ENCODE measurements at places on chromosomes 11 and 22.
A peak's percentile ranks its signal among the peaks of the same experiment; 100 is the strongest.

DNA sequence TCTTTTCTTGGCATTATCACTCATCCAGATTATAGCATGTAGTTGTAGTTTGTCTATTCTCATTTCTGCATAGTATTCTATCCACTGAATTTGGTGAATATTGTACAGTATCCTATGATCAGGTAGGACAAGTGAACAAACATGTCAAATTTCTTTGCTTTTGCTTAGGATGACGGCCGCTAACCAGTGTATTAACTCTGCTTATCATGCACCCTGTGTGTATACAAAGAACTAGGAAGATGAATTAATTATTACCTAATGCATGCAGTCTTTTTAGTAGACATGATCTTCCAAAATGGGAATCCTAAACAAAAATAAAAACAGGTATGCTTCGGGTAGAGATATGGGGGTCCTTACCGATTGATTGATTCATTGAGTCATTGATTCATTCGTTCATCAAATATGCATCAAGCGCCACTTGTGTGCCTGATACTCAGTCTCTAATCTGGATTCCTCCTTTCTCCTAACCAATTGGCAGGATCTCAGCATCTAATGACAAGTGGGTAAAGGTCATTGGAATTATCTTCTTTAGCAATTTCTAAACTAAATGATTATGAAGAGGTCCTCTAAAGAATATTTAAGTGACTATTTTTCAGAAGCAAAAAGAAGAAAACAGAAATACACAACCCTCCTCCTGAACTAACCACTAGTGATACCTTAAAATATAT is 27.9 kb downstream of the PRDM11 start:
- DNase-seq = no peak

GRCh38 chr11:46381048-46381818 is at the start of gene MDK:
Gene MDK, plus strand, starts transcription at chr11:46381669. Its CDS starts 389 bp downstream, at chr11:46382058.
- DNase-seq = no peak

DNA sequence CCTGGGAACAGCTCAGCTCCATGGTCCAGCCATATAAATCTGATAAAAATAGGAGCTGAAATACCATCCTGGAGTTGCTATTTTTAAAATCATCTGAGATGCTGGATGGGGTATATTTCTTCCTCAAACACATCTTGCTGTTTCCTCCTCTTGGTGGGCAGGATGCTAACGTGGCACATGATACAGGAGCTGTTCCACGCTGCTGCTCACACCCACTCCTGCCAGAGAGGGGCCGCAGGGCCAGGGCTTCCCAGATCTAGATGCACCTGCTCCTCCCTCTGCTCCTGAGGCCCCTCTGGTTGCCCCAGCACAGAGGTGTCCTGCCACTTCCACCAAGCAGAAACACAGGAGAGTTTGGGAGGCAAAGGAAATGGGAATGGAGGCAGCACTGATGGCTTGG is 3.3 kb upstream of the ST3GAL4 start:
- DNase-seq = no peak

- DNase-seq = no peak
These were observed 29.3 kb downstream of the MED15 start for GRCh38 chr22:20536590-20537324.

GRCh38 chr22:39170825-39171622 is 18.5 kb upstream of the CBX7 start:
- DNase-seq = peak; percentile 71

- DNase-seq = no peak
These were observed 617.2 kb upstream of the CHORDC1 start for GRCh38 chr11:90840071-90840470.

DNA sequence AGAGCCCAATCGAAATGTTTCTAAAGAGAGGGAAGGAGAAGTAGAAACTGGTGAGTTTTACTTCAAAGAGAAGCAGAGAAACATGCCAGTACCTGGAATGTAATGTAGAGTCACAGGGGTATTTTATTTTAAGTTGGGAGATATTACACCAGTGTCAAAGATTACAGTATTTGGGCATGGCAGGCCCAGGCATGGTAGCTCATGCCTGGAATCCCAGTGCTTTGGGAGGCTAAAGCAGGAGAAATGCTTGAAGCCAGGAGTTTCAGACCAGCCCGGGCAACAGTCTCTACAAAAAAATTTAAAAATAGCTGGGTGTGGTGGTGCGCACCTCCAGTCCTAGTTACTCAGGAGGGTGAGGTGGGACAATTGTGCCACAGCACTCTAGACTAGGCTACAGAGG is 2.7 kb downstream of the SYCE3 start:
- DNase-seq = no peak

GRCh38 chr22:38873469-38874411 is 1.7 kb upstream of the CBX6 start:
- no peak for DNase-seq

- no peak for DNase-seq
These were observed 374.3 kb downstream of the NXPE2 start for GRCh38 chr11:115052601-115053000.

DNA sequence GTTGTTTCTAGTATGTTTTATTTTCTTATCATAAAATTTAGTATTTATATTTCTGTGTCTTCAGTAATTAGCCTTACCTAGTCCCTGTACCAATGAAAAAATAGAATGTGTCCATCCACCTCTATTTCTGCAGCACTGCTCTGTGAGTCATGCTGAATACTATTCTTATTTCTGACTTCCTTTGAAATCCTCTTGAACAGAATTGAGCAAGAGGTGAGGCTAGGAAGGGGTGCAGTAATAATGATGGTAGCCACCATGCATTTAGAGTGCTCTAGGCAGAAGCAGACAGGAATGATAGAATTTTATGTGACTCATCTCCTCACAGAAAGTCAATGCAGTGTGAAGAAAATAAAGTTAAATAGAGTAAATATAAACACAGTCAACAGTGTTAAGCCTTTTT is 60.0 kb downstream of the OR10A6 start:
- DNase-seq = peak; percentile 34

- DNase-seq = no peak
These were observed 6.5 kb downstream of the FZD4 start for GRCh38 chr11:86948733-86949132.

- no peak for DNase-seq
These were observed 2.0 kb upstream of the SAA1 start for GRCh38 chr11:18264035-18264434.

- no peak for DNase-seq
These were observed 1030.4 kb upstream of the CNTN5 start for GRCh38 chr11:97990162-97990920.

GRCh38 chr11:94405062-94405833 is 4.0 kb upstream of the GPR83 start:
- DNase-seq = no peak

DNA sequence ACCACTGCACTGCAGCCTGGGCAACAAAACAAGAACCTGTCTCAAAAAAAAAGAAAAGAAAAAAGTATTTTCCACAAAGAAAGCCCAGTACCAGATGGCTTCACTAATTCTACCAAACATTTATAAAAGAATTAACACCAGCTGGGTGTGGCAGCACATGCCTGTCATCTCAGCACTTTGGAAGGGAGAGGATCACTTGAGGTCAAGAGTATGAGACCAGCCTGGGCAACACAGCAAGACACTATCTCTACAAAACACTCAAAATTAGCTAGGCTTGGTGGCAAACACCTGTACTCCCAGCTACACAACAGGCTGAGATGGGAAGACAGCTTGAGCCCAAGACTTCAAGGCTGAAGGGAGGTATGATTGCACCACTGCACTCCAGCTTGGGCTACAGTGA is 20.1 kb downstream of the RSF1 start:
- no peak for DNase-seq

- DNase-seq = no peak
These were observed 11.9 kb downstream of the SLC29A2 start for GRCh38 chr11:66359662-66360087.

DNA sequence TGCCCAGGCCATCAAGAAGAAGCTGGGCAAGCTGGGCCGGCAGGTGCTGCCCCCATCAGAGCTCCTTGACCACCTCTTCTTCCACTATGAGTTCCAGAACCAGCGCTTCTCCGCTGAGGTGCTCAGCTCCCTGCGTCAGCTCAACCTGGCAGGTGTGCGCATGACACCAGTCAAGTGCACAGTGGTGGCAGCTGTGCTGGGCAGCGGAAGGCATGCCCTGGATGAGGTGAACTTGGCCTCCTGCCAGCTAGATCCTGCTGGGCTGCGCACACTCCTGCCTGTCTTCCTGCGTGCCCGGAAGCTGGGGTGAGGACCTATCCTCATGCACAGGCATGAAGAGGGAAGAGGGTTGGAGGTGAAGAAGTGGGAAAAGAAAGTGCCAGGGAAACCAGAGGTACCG is 5.3 kb upstream of the NHERF4 start:
- DNase-seq = no peak

- DNase-seq = no peak
These were observed 159.3 kb downstream of the MN1 start for GRCh38 chr22:27642104-27642800.

DNA sequence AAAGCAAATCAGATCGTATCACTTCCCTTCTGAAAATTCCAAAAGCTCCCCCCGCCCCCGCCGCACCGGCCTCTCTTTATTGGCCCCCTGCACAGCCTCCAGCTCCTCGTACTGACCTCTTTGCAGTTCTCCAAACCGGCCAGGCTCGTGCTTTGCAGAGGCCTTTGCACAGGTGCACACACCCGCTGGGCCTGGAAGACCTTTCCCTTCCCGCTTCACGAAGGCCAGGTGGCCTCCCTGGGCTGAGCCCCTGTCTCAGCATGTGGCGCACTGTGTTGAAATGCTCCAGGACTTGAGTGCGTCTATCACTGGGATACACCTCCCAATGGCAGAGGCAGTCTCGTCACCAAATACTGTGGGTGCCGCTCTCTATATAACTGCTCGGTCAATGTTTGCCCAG is 13.2 kb upstream of the ADA2 start:
- no peak for DNase-seq

DNA sequence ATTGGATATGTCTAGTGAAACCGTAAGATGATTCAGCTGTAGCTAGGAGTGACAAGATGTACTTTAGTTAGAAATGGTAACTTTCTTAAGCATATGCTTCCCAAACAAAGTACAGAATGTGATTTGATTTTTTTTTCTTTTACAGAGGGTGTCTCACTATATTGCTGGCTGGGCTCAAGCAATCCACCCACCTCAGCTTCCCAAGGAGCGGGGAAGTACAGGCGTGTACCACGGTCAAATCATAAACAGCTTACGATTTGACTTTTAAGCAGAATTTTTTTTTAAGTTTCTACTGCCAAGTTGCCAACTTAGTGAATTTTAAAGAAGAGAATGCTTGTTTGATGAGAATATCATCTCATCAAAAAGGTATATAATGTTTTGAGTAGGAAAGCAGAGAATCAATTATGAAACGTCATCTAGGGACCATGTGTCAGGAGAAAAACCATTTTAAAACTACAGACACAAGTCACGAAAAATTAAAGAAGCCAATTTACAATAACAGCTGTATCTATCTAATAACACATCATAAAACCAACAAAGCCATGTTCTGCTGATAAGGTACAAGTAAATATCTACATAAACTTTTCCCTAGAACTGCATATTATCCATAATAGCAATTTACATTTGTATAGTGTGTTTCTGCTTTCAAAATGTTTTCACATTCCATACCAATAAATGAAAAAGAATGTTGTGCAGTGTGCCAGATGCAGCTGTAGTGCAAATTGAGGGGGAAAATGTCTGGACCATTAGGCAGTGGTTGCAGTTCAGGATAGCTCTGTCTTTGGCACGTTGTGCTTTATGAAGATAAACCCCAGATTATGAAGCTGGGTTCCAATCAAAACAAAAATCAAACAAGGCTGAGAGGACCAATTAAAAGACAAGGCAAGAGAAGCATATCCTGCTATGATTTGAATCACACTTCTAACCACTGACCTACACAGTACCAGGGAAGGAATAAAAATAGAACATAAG is 33.7 kb upstream of the USP47 start:
- no peak for DNase-seq

- no peak for DNase-seq
These were observed 1.5 kb downstream of the MAP6 start for GRCh38 chr11:75667255-75667830.

GRCh38 chr11:13664351-13664750 is 4.1 kb upstream of the FAR1 start:
- DNase-seq = no peak

DNA sequence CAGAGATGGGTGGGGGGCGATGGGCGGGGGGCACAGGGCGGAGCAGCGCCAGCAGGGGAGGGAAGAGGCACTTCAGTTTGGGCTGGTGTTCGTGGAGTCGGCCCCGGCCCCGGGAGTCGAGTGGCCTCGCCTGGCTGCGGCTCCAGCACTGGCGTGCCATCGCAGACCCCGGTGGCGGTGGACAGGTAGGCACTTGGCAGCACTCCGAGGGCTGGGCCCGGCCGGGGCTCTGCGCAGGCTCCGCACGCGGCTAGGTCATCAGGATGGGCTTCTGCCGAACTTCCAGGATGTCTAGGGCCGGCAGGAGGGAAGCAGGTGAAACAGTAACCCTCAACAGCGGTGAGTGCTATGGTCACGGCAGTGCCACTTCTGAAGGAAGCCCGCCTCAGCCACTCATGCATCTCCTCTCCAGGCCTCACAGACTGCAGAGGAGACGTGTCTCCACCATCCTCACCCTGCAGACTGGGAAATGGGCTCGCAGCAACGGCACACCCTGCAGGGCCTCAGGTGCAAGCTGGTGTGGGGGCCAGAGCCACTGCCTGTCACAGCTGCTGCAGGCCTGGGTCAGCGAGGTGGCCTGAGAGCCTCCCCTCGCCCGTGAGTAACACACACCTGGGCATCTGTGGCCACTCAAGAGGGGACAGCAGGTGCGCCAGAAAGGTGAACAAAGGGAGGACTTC is 33.3 kb downstream of the NUP50 start:
- no peak for DNase-seq

GRCh38 chr11:129458278-129458677 is 82.6 kb downstream of the BARX2 start:
- DNase-seq = peak; percentile 10

DNA sequence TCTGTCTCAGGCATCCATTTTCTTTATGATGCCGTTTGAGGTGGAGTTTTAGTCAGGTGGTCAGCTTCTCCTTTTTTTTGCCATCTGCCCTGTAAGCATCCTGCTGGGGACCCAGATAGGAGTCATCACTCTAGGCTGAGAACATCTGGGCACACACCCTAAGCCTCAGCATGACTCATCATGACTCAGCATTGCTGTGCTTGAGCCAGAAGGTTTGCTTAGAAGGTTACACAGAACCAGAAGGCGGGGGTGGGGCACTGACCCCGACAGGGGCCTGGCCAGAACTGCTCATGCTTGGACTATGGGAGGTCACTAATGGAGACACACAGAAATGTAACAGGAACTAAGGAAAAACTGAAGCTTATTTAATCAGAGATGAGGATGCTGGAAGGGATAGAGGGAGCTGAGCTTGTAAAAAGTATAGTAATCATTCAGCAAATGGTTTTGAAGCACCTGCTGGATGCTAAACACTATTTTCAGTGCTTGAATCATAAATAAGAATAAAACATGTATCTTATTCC is 10.9 kb upstream of the HBE1 start:
- DNase-seq = peak; percentile 99

- DNase-seq = peak; percentile 85
These were observed 400.1 kb downstream of the TMEM135 start for GRCh38 chr11:87437844-87438223.

GRCh38 chr11:44623341-44623730 is 57.9 kb downstream of the CD82 start:
- no peak for DNase-seq

GRCh38 chr22:31578171-31578570 is 81.8 kb downstream of the SFI1 start:
- DNase-seq = no peak

GRCh38 chr11:45847911-45848316 is 639 bp downstream of the CRY2 start:
- DNase-seq = peak; percentile 39

- DNase-seq = peak; percentile 53
These were observed 3.8 kb downstream of the DCPS start for GRCh38 chr11:126307706-126308105.

- no peak for DNase-seq
These were observed 27.3 kb upstream of the NFRKB start for GRCh38 chr11:129922674-129923073.

GRCh38 chr11:117929142-117929915 is at the start of gene TMPRSS13:
Gene TMPRSS13, minus strand, starts transcription at chr11:117929402. Its CDS starts 95 bp downstream, at chr11:117929307.
- DNase-seq = no peak

Data from HT1080 (cell line).